ENCODE measurements at places on chromosomes 11 and 22.
A peak's percentile ranks its signal among the peaks of the same experiment; 100 is the strongest.

GRCh38 chr22:19816372-19817119, 38.1 kb downstream of the GNB1L start:
- DNase-seq = no peak

DNA sequence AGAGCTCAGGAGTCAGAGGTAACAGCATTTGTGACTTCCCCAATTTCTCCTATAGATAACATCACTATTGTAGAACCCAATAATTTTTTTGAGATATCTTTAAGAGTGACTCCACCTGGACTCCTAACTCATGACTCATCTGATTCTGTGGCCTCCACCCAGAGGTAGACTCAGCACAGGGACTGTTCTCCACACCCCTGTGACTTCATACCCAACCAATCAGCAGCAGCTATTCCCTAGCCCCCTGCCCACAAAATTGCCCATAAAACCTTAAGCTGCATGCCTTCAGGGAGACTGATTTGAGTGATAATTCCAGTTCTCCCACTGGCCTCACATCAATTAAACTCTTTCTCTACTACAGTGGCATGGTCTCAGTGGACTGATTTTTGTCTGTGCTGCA, 475.4 kb upstream of the FAT3 start:
- DNase-seq = no peak

DNA sequence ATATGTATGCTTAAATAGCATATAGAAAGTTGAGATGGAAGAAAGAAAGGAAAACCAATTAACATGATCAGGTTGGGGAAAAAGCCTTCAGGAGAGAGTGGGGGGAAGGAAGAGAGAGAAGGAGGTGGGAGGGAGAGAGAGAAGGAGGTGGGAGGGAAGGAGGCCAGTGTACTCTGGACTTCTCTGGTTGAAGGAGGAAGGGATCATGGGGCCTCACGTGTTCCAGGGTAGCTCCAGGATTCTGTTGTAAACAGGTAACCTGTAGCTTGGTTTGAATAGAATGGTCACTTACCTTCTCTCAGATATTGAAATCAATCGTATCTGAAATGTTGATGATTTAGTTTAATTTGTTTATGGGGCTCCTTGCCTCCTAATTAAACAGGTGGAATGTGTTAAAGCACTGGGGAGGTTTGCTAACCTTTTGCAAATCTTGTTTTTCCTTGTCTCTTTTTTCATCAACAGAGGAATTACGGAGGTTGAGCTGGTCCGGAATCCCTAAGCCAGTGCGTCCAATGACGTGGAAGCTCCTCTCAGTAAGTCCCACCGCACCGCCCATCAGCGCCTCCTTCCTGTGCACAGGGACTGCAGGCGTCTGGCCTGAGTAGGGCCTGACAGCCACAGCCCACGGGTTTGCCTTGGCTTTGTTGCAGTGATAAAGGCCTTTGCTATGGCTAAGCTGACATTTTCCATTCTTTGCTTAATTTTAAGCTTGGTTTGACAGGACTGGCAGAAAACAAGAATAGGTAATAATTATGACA, 115.9 kb downstream of the TBC1D22A start:
- DNase-seq = no peak

DNA sequence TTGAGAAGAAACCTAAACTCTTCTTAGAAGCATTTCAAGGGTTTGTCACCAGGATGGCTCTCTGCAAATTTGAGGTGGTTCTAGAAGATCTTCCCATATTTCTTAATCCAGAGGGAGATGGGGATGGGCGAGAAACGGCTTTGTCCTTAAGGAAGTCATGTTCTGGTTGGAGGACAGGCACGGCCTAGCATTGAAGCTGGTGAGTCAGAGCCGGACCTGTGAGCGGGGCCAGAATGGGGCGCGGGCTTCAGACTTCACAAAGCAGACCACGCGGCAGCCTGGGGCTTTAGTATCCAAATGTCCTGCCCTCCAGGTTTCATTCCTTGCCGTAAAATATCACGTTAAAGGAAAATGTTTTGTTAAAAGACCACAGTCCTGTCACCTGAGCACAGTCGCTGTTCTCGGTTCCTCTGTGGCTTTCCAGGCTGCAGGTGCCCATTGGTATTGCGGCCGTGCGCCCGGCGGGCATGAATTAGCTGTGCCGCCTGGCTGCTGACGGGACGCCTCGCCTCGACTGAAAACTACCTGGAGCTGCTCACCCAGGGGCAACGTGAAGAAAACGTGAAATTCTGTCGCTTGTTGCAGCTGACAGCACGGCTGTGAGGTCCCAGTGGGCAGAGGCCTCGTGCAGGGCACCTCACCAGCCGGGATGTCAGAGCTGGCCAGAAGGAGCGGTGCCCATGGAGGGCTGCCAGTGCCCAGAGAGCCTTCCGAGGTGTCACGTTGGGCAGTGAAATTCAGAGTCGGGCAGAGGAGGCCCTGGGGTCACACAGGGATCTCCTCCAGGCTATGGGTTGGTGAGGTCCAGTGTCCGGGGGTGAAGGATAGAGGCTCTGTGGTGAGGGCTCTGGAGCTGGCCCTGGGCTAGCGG, 59.0 kb downstream of the LRP5 start:
- no peak for DNase-seq

GRCh38 chr11:8065031-8065430, 16.0 kb upstream of the TUB start:
- no peak for DNase-seq

DNA sequence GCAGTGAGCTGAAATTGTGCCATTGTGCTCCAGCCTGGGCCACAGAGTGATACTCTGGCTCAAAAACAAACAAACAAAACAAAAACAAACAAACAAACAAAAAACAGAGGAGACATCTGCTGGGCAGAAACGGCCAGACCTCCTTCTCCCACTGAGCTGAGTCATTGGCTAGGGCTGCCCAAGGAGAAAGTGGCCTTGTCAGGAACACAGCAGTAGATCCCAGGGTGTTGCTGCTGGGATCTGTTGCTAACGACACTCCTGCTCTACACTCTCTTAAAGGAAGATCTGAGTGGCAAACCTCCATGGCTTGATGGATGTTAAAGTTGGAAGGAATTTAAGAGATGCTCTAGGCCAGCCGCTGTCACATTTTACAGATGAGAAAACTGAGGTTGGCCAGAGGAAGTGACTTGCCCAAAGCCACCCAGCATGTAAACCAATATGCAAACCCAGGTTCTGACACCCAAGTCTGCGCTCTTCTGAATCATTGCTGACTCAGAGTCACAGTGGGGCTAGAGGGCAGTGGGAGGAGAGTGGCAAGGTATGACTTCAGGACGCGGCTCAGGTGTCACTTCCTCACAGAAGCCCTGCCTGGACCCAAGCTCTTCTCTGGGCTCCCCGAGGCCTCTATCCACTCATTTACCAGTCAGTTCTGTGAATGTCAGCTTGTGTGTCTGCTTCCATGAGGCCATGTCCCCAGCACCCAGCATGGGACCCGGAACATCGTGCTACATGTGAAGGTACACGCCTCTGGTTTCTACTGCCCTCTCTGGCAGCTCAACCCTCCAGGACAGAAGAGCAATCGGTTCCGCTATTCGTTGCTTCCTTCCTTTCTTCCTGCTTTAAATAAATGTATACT, 11.3 kb upstream of the GDPD5 start:
- peak; percentile 44 for DNase-seq

DNA sequence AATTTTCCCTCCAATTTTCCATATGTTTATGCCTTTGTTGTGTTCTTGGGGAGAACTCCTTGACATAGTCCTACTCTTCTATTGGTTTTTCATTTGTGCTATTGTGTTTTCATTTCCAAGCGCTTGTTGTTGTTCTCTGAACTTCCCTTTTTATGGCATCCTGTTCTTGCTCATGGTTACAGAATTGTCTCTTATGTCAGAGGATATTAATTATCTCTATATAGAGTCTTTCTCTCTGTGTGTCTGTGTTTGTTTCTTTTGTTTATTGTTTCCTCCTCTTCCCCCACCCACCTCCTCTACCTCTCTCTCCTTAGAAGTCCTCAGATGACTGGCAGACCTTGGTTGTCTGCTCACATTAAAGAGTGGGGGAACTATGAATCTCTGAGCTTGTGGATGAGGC, 69.9 kb downstream of the HORMAD2 start:
- DNase-seq = no peak

DNA sequence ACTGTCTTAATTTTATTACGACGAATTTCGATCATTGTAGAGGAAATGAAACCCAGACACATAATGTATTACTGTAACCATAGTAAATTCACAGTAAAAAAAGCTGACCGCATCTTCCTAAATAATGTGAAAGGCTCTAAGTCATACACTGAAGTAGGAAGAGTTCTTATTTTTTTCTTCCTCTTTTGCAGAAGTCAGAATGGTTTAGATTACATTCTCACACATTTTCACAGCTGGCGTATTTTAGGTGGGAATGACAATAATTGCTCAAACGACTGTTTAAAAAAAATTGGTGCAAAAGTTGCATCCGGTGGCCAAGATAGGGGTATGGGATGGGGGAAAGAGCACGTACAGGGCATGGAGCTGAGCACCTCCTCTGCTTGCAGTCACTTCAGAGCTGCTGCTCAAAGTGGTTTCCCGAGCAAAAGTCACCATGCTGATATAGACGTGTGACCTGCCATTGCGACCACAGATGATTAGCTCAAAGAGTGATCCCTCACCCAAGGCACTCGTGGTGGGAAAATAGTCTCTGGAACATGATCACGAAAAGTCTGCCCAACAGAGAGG, 35.3 kb downstream of the MMP13 start:
- no peak for DNase-seq

- DNase-seq = no peak
Measured at GRCh38 chr22:24515027-24515338, 19.9 kb downstream of the UPB1 start.

- no peak for DNase-seq
Measured at GRCh38 chr11:130278151-130278550, 36.6 kb downstream of the ZBTB44 start.

DNA sequence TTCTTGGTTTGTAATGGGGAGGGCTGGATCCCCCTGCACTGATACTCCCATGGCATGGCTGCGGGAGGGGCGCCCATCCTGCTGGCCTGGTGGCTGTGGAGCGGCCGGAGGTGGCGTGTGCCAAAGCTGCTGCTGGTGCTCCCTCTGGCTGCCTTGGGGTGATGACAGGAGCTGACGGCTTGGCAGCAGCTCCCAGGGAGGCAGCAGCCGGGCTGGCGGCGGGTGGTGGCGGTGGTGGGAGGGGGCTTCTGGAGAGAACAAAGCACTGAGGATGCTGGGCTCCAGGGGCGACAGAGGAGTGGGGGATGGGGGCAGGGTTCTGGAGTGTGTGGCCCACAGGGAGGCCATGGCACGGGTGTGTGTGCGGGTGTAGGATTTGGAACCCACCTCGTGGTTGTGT, 11.4 kb upstream of the MPPED1 start:
- DNase-seq = no peak

DNA sequence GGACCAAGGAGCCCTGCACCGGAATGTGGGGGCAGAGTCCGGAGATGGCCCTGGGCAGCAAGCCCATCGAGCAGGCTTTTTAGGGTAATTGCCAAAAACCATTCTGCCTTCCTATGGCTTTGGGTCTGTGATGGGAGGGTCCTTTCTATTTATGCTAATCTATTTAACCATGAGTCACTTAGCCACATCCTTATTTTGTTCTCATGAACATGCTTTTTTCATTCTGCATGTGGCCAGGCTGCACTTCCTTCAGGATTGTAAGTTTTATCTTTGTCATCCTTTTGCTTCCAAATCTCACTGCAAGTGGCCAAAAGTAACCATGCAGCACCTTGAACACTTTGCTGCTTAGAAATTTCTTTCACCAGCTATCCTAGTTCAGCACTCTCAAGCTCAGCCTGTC, 88.3 kb downstream of the EFCAB6 start:
- no peak for DNase-seq

DNA sequence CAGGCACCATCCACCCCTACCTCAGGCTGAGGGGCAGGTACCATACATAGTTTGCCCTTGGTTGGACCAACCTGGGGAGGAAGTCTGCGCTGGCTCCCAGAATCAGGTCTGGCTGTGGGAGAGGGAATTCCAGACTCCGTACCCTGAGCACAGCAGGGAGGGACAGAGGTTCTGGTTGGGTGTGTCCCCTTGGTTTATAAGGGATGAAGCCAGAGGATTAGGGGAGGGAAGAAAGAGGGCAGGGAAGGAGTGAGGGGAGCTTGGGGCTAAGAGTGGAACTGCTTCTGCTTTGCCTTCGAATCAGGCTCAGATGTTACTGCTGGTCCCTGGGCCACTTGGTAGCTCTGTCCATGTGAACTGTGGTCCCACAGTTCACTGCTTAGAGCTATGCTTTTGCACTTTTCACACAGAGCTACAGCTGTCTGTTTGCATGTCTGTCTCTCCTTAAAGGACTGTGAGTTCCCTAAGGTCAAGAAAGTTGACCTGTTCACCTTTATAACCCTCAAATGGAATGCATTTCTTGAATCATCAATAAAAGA, 9.2 kb downstream of the MMP20 start:
- DNase-seq = no peak
